ENCODE measurements at places on chromosomes 5 and 9.

DNA sequence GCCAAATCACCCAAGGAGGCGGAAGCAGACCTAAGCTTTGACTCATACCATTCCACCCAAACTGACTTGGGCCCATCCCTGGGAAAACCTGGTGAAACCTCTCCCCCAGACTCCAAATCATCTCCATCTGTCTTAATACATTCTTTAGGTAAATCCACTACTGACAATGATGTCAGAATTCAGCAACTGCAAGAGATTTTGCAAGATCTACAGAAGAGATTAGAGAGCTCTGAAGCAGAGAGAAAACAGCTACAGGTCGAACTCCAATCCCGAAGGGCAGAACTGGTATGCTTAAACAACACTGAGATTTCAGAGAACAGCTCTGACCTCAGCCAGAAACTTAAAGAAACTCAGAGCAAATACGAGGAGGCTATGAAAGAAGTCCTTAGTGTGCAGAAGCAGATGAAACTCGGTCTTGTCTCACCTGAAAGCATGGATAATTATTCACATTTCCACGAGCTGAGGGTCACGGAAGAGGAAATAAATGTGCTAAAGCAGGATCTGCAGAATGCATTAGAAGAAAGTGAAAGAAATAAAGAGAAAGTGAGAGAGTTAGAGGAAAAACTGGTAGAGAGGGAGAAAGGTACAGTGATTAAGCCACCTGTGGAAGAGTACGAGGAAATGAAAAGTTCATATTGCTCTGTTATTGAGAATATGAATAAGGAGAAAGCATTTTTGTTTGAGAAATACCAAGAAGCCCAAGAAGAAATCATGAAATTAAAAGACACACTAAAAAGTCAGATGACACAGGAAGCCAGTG lies 15.8 kb upstream of the TTC23L start:
- DNase-seq = no peak

GRCh38 chr5:159680095-159680494 lies 236.2 kb upstream of the ADRA1B start:
- DNase-seq = no peak

DNA sequence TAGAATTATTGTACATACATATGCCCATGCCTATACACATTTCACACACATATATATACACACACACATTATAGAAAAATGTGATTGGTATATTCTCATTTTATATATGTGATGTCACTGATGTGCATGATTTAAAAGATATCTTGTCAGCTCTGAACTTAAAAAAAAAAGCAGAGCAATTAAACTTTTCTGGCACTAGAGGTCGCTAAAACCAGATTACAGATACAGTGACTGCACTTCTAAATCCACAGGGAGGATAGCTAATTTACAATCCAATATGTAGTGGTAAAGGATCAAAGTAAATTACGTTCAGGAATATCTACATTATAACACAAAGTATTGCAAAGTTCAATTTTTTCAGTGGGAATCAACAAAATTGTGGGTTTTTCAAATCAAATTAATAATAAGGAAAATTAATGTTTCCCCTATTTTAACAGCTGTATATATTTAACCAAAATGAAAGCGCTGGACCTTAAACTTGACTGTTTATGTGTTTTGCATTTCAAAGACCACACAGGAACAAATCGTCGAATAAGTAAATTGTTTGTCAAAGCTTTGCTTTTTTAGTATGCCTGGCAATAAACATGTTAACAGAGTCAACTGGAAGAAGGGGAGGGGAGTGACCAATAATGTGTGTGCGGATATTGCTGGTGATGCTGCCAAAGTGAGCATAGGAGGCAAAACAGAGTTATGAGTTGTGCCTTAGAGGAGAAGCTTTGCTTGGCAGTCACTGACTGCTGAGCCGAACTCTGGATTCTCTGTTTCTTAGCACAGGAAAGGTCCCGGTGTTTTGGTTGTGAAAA lies 1201.4 kb upstream of the C9orf72 start:
- peak; percentile 0 for DNase-seq

GRCh38 chr9:128043467-128043868 lies 23.7 kb downstream of the NAIF1 start:
- no peak for DNase-seq

DNA sequence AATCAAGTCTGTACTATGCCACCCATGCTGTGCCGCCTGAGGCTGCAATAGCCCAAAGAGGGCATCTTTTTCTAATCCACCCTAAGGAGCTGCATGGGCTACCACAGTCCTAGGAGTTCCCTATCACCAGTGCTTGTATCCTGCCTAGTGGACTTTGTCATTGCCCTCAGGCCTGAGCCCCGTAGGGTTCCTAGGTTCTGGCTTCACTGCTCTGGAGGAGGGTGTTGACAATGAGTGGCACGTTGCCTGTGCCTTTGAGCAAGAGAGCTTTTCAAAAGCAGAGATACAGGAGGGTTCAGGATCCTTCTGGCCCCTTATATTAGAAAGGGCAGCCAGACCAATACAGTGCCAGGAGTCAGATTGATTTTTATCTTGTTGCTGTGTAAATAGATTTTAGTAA lies 93.0 kb downstream of the PRDM6 start:
- DNase-seq = no peak

GRCh38 chr9:108599571-108599970 lies 256.2 kb downstream of the ACTL7B start:
- DNase-seq = no peak

Data from DMS 273 treated with DMSO at 0.1 percent for 48 hours (cell line).